ENCODE measurements at places on chromosomes 12 and 14.

DNA sequence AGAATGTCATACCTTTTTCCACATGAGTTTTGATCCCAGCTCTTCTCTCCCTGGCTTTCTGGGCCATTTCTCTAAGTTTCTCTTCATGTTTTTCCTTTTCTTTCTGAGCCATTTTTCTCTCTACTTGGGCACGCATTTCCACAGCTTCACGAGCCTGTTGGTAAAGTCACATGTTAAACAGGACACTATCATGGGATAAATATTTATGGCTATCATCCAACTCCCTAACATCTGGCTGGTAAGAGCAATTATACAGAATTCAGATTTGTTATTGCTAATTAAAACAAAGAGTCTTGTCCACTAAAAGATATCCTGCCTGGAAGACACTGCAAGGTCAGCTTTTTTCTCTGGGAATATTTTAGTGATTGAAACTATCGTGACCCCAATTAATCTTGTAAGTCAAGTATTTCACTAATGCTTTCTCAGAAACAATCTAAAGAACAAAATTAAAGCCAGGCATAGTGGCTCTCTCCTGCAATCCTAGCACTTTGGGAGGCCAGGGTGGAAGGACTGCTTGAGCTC lies 23.1 kb downstream of the SLIRP start:
- no peak for DNase-seq

- DNase-seq, result no peak
These were observed 839.9 kb upstream of the MGAT4C start for GRCh38 chr12:87096082-87096585.

GRCh38 chr14:76720382-76720813 lies 40.9 kb upstream of the VASH1 start:
- DNase-seq, result no peak

- no peak for DNase-seq
These were observed 585.6 kb upstream of the MIS18BP1 start for GRCh38 chr14:45838597-45838996.
